Transverse colon (tissue), 4 donors: ENCODE measurements at places on chromosomes 1 and 21.

DNA sequence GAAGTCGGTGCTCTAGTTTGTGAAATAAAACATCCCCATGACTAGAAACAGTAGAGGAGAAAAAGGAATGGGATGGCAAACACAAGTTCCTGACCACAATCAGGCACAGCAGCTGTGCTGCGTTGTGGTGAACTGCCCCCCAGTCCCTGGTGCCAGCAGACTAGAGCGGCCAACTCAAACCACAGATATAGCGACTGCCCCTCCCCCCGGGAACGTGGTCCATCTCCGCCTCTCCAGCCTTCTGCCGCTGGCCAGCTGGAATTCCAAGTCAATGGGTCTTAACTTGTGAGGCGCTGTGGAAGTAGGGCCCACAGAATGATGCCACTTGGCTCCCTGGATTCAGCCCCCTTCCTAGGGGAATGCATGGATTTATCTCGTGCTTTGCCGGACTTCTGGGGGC, 41.6 kb upstream of the ZNF678 start:
- no peak for DNase-seq

DNA sequence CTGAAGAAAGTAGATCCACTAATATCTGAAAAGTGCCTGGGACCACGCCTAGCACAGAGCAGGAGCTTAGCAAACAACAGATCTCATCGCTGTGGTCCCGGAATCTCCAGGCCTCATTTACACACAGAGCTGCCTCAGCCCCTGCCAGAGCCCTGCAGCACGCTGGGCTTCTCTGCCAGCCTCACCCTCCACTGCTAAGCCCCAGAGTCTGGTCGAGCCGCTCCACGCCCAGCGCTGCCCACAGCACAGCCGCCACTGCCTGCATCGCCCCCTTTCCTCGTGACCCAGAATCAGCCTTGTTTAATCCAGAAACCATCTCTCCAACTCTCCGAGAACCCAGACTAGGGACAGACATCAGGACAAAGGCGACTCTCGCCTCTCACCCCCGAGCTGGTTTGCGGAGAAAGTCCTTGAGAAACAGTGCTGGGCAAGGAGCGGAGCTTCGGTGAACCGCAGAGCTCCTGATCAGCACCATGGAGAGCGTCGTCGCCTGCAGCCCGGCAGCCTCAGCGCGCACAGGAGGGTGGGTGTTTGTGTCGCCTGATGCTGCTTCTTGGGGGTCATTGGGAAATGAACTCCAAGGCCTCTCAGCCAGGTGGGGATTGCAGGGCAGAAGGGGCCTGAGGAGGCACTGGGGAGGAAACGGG, 145.1 kb downstream of the NPHP4 start:
- DNase-seq = no peak

- no peak for DNase-seq
Observed at GRCh38 chr1:113895961-113896360, 8.6 kb upstream of the BCL2L15 start.

GRCh38 chr1:44371206-44371605, 16.1 kb upstream of the ERI3 start:
- DNase-seq = no peak

DNA sequence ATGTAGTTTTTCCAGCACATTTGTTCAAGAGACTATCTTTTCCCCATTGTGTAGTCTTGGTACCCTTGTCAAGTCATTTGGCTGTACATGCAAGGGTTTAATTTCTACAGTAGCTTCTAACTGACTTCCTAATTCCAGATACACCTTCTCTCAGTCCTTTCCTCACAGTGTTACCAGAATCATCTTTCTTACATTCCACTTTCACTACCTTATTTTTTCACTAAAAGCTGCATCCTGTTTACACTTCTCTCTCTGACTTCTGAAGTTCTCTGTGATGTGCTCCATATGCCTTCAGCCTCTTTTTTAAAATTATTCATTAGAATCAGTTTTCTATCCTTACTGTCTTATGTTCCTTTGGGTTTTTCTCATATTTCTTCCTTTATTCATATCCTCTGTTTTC, 57.1 kb upstream of the RWDD3 start:
- DNase-seq = no peak

DNA sequence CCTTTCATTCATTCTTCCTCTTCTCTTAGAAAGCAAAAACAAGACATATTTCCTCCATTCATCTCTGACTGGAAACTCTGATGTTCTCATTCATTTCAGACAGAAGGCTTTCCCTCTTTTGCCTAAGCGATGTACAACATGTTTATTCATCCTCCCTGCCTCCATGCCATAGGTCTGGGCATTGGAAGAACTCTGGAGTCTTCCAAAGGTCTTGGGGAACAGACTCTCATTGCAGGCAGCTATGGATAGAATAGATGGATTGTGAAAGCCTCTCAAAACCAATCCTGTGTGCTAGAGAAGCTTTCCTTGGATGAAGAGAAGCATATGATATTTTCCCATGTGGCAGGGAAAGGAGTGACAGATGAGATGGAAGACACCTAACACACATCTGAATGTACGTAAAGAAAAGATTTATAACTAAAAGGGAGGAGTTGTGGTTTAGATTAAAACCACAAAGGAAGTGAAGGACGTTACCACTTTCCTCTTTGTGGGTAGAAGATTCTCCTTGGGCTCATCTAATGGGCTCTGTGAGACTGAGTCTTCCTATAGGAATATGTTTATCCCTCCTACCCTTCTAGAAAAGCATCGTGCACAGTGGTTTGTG, 38.7 kb downstream of the BCL9 start:
- DNase-seq = no peak

DNA sequence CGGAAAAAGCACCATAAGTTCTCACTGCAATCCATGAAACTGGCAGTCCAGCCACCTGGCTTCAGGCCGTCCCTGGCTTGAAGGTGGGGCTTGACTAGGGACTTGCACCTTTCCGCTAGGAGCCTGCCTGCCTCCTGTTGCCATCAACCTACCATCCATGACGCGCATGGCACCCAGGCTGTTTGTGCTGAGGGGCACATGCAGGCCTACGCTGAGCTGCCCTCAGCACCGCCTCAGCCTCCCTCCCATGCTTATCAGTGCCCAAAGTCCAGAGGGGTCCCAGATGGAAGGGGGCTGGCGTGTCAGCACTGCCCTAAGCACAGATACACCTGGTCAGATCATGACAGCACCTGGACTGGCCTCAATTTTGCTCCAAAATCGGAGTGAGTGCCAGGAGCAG, 190.2 kb upstream of the LYPLAL1 start:
- no peak for DNase-seq

- no peak for DNase-seq
Observed at GRCh38 chr1:67682659-67683197, 2.3 kb upstream of the GADD45A start.

DNA sequence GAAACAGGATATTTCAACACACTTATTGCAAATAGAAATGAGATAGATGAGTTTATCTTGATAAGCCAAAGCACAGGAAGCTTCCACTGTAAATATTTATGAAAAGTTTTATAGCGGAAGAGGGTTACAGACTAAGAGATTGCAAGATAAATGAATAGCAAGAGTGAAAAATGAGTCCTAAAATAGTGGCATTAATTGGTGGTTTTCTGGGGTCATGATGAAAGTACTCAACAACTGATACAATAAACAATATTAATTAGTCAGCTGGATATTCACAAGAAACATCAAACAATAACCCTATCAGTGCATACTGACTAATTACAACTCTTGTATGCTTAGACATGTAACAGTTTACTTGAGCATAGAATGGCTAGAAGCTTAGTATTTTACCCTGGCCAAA, 154.8 kb upstream of the CHODL start:
- no peak for DNase-seq

DNA sequence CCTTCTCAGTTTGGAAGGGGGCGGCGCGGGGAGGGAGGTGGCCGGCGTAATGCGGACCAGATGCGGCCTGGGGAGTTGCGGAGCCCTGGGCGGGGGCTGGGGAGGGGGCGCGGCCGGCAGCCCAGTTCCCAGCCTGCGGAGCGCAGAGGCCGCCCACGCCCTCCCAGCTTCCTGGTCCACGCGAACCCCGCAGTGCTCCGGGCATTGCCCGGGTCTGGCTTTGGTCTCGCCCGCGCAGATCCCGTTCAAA, 695 bp downstream of the DMBX1 start:
- DNase-seq = no peak

GRCh38 chr1:211683396-211684297, 8.2 kb upstream of the NEK2 start:
- no peak for DNase-seq

DNA sequence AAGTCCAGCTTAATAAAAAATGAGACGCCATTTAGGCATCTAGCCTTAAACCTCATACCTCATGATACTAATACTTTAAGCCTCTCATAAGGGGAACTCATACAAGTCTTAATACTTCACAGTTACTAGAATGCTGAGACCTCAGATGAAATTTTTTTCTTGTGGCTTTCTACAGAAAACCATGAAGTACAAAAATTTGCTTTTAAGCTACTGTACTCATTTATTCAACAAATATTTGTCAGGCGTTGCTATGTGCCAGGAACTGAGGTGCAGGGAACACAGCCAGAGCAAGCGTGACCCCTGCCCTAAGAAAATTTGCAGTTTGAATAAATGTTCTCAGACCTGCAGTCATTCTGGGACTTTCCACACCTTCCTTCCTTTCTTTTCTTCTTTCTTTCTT, 150.6 kb downstream of the MRPL39 start:
- DNase-seq = no peak

DNA sequence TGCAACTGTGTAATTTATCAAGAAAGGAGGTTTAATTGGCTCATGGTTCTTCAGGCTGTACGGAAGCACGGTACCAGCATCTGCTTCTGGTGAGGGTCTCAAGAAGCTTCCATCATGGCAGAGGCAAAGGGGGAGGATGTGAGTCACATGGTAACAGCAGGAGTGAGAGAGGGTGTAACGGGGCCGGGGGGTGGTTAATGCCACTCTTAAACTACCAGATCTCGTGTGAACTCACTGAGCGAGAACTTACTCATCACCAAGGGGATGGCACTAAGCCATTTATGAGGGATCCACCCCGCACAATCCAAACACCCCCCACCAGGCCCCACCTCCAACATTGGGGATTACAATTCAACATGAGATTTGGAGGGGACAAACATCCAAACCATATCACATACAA, 21.0 kb upstream of the IFFO2 start:
- no peak for DNase-seq

DNA sequence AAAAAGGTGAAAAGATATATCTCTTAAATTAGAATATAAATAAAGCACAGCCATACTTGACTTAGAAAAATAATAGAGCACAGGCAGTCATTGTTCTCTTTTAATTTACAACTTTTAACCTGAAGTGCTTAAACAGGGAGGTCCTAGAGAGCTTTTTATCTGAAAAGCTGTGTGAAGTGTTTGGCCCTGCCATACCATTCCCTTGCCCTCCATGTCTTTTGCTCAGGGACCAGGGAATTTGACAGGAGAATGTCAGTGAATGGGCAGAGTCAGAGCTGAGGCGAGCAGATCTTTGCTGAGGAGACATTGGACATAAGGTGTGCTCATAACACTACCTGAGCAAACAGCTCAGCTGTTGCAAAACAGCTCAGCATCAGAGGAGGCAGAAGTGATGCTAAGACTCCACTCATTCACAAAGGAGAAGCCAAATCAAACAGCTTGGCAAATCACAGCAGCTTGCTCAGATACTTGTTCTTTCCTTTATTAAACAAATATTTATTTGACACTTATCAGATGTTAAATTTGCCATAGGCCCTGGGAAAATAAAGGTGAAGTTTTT, 14.9 kb upstream of the MGST3 start:
- no peak for DNase-seq

DNA sequence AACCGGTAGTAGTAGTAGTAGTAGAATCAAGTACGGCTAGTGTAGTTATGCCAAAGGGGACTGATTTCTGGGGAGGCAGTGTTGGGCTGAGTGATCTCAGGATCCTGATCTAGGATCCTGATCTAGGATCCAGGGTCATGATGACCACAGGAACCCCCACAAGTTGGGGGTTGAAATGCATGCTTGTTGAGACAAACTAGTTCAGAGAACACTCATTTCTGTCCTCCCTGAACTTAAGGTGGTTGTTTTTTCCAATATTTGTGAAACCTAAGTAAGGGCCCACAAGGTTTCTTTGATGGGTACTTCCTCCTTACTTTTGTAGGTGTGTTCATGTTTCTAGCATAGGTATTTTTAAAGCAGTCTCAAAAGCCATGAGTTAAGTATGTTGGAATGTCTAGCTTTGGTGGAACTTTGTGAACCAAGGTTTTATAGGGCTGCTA, 33.9 kb upstream of the PDC start:
- no peak for DNase-seq

- no peak for DNase-seq
Observed at GRCh38 chr21:18716578-18717138, 313.1 kb upstream of the TMPRSS15 start.

- DNase-seq = no peak
Observed at GRCh38 chr1:176196728-176197127, 10.4 kb downstream of the COP1 start.

DNA sequence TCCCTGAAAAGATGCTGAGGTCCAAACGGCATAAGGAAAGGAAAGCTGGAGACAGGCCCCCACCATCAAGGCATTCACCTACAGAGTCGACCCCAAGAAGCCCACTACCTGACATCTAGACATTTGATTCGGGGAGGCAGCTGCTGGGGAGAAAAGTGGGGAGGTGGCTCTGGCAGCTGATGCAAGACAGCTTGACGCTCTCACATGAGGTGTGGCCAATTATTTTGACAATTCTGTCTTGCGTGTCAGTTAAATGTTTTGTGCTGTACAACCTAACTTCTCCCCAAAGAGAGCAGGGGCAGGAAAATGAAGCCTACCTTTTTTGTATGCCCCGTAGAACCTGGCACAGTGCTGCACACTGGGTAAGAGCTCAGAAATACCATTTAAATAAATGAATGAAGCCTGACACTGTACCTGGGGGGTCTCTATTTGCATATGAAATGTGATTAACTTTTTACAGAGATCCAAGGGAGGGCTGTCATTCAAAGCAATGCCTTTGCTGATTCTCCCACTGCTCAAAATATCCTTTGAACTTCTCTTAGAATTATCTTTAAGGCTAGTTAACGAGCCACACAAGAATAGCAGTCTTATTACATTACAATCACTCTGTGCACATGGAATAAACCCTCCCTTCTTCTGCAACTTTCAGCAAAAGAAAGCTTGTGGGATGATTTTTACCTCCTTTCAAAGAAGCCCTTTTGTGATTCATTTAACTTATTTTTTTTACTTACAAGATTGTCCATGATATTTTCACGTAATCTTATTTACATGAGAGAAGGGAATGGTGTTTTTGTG, 163.2 kb downstream of the TNR start:
- DNase-seq = no peak

GRCh38 chr1:77039739-77040138, 172.5 kb downstream of the ST6GALNAC5 start:
- no peak for DNase-seq

DNA sequence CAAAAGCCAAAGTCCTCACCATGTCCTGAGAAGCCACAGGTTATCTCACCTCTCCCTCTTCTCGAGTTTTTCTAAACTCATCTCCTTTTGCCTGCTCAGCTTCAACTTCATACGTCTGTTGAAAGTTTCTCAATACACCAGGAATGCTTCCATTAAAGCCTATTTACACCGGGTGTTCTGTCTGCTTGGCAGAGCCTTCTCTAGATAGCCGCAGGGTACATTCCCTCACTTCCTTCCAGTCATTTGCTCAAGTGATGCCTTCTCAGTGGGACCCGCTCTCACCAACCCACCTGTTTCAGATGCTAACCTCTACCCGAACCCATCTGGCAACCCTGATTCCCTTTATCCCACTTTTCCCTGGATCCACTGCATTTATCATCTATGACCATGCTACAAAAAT, 257.0 kb upstream of the ADGRL2 start:
- DNase-seq = no peak

- DNase-seq = no peak
Observed at GRCh38 chr1:7284839-7285435, 486.2 kb upstream of the VAMP3 start.

GRCh38 chr1:25924454-25924853, 18.2 kb upstream of the STMN1 start:
- no peak for DNase-seq

GRCh38 chr1:106621853-106622252, 434.6 kb upstream of the PRMT6 start:
- no peak for DNase-seq
